Anterior cingulate cortex (tissue), 58 donors: ENCODE measurements at places on chromosomes 3 and 15.

DNA sequence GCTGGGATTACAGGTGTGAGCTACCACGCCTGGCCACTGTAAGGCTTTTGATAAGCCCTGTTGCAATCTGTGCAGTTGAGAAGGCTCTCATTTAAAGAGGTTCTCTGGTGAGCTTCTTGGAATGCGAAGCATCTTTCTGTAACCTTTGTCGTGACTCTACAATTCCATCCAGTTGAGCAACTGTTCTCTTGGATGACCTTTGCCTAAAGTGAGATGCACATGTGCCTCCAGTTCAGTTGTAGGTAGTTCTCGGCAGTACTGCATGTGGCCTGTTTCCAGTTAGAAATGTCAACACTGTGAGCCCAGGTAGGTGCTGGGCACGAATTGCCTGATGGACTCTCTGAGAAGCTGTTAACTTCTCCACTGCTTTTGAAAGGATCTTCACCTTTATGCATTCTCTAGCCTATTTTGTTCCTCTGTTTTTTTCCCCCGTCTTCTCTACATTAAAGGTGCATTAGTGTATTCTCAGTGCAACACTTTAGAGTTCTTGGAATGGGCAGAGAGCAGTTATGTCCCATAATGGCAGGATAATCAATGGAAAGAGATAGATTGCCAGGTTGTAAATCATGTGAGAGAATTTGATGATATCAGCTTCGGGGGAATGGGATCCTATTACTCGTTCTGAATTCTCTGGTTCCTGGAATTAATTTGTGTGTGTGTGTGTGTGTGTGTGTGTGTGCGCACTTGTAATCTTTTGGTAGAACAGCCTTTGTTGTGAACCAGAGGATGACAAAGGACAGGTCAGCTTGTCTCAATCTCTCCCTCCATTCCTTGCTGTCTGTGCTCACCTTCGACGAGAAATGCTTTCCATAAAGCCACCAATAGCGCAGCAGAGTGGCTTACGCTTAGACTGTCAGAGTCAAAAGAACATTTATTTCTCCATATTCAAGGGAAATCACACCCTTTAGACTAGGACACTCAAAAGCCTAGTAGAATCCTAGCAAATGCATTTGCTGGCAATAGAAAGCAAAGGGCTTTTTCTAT is 51.1 kb downstream of the PTPRG start:
- no peak for DNase-seq

DNA sequence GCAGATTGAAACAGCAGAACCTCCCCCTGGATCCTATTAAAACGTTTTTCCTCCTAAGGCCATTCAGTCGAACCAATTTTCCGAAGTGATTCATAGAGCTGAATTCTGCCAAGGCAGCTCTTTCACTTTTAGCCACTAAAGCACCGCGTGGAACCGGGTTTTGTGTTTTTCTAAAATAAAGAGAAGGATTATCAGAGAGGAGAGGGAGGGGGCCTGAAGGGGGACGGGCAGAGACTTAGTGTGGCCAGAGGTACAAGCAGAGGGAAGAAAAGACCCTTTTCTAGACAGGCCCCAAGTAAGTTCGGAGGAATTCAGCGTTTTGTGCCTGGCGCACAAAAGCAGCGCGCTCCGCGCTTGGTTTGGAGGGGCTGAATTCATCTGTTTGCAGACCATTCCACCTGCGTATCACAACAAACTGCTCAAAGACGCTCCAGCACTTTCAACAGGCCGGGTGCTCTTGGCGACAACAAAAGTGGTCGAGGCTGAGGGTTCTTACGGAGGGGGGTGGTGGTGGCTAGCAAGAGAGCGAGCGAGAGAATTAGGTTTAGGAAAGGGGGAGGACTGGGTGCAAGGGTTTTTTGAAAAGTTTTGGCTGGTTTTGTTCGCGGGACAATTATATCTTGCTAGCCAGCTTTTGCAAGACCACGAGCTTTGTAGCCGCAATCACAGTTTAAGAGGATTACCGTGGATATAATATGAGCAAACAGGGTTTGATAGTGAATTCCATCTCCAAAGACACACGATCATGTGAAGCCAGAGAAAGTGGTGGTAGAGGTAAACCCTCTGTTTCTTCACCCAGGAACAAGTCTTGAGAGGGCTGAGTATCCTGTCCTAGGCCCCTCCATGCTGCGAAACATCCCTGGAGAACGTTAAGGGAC is 1.2 kb upstream of the FEZF2 start:
- no peak for DNase-seq

DNA sequence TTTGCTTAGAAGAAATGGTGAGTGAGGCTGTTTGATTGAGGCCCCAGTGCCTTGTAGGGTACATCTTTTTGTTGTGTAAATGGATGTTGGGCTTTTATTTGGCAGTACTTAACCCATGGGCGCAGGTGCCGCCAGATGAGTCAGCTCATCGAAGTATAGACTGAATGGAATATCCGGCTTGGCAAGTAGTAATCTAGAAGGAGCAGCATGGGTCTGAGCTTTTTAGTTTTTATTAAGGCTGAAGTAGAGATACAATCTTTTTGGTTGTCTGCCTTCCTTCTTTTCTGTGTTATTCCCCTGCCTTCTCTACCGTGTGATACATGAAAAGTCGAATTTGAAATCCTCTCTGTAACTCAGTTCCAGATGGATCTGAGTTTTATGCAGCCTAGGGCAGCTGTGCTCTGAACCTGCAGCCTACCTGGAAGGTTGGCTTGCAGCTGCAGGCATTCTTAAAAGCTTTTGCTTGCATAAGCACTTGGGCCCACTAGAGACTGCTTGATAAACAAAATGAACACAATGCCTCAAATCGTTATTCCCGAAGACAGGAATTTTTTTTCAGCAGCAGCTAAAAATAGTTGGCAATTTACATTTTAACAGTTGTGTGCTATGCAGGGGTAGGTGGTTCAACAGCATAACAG is 177.5 kb upstream of the CGNL1 start:
- DNase-seq = no peak

- DNase-seq = no peak
Observed at GRCh38 chr3:187041362-187042307, 97.7 kb downstream of the RPL39L start.

DNA sequence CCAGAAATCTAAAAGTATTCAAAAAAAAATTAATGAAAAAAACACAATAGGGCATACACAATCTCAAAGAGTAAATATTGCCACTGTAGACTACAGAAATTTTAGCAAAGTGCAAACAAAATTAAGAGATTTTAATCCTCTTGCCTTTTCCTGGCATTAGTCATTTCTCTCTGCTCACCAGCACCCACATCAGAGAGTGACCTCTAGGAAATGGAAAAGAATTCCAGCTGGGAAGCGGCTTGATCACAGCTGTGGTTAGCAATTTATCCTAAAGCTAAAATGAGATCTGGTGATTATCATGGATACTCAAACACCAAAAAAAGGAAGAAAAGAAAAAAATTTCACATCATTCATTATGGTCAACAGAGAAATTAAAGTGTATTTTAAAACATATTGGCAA is 7.5 kb downstream of the CSNK1G1 start:
- no peak for DNase-seq

DNA sequence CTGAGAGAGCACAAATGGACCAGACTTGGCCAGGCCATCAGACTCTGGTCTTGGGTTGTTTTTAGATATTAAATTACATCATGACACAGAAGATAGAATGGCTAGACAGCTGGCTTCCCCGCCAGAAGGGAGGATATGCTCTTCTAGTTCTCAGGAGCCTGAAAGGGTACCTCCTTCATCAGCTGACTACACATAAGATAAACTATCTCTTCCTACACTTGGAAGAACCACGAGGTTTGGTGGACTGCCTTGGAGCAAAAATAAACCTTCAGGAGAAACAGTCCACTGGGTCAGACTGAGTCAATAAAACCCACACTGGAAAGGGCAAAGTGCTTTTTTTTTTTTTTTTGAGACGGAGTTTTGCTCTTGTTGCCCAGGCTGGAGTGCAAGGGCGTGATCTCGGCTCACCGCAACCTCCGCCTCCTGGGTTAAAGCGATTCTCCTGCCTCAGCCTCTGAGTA is 26.3 kb upstream of the DYNC1LI1 start:
- DNase-seq = no peak

GRCh38 chr3:4398120-4398940 is 68.7 kb downstream of the SUMF1 start:
- no peak for DNase-seq

DNA sequence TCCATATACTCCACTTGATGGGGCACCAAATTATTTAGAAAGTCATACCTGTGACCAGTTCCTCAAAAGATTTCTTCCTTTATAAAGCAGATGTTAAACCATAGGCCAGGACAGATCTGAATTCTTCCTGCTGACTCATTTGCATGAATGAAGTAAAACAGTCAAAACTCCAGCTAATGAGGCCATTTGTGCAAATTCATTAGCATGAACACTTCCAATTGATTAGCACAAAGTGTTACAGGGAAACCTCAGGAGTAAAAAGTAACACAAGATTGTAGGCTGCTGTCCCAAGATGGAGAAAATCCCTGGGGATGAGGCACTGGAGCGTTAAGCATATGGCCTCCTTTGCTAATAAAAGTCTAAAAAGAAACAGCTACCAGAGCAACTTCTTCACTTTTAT is 149.8 kb downstream of the ZNF385D start:
- DNase-seq = no peak

GRCh38 chr15:81955382-81956062 is 90.3 kb downstream of the MEX3B start:
- DNase-seq = no peak

GRCh38 chr15:69610277-69610676 is 157.7 kb downstream of the RPLP1 start:
- DNase-seq = no peak

DNA sequence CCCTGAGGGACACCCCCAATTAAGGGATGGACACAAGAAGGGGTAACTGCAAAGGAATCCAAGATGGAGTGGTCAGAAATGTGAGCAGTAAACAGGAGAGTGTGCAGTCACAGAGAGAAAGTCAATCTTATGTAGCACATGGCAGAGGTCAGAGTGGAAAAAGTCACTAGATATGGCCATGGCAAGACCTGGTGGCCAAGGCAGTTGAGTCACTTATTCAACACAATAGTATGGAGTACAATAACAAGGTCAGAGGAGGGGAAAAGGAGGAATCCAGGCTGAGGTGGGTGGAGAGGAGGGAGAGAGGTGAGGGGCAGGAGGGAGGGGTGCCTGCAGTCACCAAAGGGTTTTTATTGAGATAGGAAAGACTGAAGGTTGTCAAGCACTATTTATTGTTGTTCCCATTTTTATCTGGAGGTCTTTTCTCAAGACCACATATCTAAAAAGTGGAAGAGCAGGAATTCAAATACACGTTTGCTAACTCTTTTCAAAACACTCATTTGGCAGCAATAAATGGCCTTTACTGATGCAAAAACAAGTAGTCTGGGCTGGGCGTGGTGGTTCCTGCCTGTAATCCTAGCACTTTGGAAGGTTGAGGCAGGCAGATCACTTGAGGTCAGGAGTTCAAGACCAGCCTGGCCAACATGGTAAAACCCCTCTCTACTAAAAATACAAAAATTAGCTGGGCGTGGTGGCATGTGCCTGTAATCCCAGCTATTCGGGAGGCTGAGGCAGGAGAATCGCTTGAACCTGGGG is 53.3 kb upstream of the ARHGEF3 start:
- DNase-seq = no peak

DNA sequence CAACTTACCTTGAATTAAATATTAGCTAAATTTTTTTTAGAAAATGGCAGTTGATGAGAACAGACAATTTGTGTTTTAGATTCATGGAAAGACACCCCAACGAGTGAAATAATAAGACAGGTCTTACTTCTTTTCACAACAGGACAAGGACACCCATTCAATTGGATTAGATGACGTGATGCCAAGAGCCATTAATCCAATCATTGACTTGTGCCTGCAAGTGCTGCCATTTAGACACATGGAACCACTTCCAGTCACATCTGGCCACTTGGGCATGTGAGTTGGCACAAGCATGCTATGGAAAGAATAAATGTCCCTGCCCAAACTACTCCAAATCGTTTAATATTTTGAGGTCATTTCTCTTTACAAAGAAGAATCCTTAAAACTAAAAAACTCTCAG is 1308.8 kb downstream of the ROBO2 start:
- DNase-seq = no peak

- DNase-seq = no peak
Observed at GRCh38 chr3:97932387-97932801, 39.8 kb downstream of the RIOX2 start.

- no peak for DNase-seq
Observed at GRCh38 chr3:129962600-129962999, 11.9 kb upstream of the TRH start.

DNA sequence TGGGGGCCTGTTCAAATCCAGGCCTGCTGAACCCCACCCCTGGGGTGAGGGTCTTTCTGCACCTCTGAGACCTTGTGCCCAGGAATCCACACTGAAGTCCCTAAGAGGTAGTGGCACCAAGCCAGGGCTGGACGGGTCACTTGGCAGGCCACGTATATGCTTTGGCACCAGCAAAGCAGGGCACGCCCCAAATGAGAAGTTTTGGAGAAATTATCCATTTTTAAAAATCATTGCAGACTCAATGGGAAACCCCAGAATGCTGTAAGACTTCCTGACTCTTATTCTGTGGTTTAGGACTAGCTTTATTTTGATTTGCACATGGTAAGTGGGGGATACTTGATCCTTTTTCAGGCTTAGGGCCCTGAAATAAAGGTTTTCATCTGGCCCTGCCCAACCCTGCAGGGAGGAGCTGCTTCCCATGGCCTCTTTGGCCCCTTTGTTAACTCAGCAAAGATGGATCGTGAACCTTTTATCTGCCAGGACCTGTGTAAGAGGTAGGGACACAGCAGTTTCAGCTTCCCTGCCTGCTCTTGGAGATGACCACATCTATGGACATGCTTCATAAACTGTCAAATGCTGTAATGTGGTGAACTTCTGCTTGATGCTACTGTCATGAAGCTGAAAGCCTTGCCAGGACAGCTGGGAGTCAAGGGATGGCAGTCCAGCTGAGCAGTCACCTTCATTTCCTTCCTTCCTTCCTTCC is 88.0 kb downstream of the HMG20A start:
- no peak for DNase-seq

DNA sequence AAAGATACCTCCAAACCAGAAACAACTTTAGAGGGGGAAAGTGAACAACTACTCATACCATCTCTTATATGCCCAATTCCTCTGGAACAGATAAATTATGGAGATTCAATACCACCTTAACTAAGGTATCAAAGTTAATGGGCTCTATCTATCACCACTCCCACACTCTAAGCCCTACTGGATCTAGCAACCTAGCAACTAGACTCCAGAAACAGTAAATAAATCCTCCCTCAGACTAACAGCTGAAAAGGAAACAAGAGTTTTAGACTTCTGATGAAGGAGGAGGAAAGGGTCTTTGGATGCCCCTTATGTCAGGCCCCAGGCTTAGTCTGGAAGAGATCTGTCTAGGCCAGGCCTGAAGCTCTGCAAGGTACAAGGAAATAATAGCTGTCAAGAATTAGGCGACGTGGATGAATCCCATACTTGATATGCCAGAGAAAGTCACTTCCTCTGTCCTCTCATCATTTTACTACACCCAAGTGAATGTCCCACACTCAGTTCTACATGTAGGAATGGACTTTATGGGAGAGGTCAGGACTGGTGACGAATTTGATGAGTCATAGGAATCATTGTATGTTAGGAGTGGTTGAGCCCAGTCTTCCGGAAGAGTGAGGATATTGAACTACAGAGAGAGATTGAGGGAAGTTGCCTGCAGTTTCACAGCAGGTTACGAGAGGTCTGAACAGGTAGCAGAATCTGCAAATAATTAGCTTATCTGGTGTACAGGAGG is 113.8 kb downstream of the AKAP13 start:
- DNase-seq = no peak

- DNase-seq = no peak
Observed at GRCh38 chr3:48565591-48566400, 2.2 kb upstream of the UCN2 start.

GRCh38 chr15:43794269-43795037 is 2.3 kb downstream of the SERF2 start:
- no peak for DNase-seq

GRCh38 chr3:49035281-49035680 is 6.1 kb upstream of the IMPDH2 start:
- no peak for DNase-seq
